ENCODE measurements at places on chromosomes 7 and 10. TPM values are rescaled to one million over a fixed set of nuclear protein-coding genes. Genes with fewer than 3 reads are reported as not detected.

- no peak overlapping the region for H3K4me3 ChIP-seq
- peaks cover 26% of the 10 kb centered on the region for H3K27me3 ChIP-seq
- H3K36me3 ChIP-seq = no peaks in the 10 kb centered on the region
Observed at GRCh38 chr10:22344249-22344648, 1.0 kb upstream of the SPAG6 start.

NPC1L1 gene
- not detected for total RNA-seq

DNA sequence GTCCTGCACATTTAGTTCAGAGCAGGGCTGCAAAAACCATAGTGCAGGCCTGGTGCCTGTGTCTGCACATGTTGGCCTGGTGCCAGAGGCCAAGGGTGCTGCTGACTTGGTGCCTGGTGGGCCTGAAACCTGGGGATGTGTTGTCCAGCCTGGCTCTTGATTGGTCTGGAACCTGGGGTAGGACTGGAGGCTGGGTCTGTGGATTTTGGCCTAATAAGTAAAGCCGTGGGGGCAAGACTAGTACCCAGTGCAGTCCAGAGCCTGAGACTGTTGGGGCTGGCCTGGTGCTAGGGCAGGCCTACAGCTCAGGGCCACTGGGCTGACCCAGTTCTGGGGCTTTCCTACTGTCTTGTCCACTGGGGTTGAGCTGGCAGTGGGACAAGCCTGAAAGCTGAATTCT lies 817.9 kb downstream of the DNAJB9 start:
- no peaks in the 10 kb centered on the region for H3K36me3 ChIP-seq
- no peak for DNase-seq
- H3K4me3 ChIP-seq = no peak overlapping the region
- H3K27ac ChIP-seq = no peak overlapping the region
- no peaks in the 10 kb centered on the region for H3K27me3 ChIP-seq

- no peaks in the 10 kb centered on the region for H3K27me3 ChIP-seq
- no peaks in the 10 kb centered on the region for H3K4me1 ChIP-seq
- no peak overlapping the region for H3K27ac ChIP-seq
- no peak for DNase-seq
- no peaks in the 10 kb centered on the region for H3K36me3 ChIP-seq
Observed at GRCh38 chr7:140655511-140656408, 15.1 kb upstream of the DENND2A start.

CYP2E1 gene
- 1.1 TPM for total RNA-seq

GET4 gene
- total RNA-seq = 90.9 TPM

TMEM168 gene
- total RNA-seq = 0.26 TPM

STEAP1B gene
- 3.3 TPM for total RNA-seq

GRCh38 chr10:60732807-60733516 lies 45.3 kb upstream of the CDK1 start:
- peak overlapping the region; percentile 50 for H3K4me3 ChIP-seq
- H3K4me1 ChIP-seq = peaks cover 7% of the 10 kb centered on the region
- H3K27me3 ChIP-seq = peaks cover 66% of the 10 kb centered on the region
- DNase-seq = no peak

TBXAS1 gene
- total RNA-seq = 4.4 TPM

RNF32 gene
- total RNA-seq = 3.5 TPM

RAB19 gene
- 0.92 TPM for total RNA-seq

C1GALT1 gene
- total RNA-seq = 54.5 TPM

GRCh38 chr10:98555021-98555619 lies 108.4 kb upstream of the HPS1 start:
- no peaks in the 10 kb centered on the region for H3K4me1 ChIP-seq
- H3K36me3 ChIP-seq = no peaks in the 10 kb centered on the region
- no peak overlapping the region for H3K4me3 ChIP-seq
- H3K27me3 ChIP-seq = peaks cover 15% of the 10 kb centered on the region
- no peak overlapping the region for H3K27ac ChIP-seq
- DNase-seq = no peak

DNA sequence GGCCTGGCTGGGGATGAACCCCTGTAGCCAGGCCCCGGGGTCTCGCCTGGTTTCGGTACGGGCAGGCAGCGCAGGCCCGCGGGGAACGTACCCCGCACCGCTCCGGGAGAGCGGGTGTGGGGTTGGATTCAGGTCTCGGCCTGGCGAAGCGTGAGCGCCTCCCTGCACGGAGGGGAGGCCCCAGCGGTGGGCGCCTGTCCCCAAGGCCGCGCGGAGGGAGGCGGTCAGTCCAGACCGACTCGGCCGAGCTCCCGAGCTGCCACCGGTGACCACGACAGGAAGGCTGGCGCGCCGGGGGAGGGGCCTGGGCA lies 378 bp upstream of the INPP5F start:
- H3K4me3 ChIP-seq = peak overlapping the region; percentile 60
- no peaks in the 10 kb centered on the region for H3K36me3 ChIP-seq
- peak overlapping the region; percentile 96 for H3K27ac ChIP-seq
- DNase-seq = no peak
- H3K4me1 ChIP-seq = peaks cover 37% of the 10 kb centered on the region

ZNF503 gene
- total RNA-seq = 10.4 TPM

DNA sequence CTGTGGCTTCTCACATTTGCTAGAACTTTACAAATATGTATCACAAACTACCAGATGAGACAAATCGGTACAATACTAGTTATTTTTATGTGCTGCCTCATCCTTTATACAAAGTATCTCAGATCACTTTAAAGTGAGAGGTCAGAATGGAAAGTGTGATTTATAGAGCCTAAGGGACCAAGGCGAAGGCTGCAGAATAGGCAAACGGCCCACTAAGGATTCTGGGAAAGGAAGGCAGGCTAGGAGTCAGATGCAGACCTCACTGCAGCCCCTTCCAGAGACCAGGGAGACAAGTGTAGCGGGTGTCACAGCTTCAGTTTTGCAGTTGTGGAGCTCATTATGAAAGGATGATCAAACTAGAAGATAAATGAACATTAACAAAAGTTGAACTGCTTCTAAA lies 190.6 kb downstream of the HIBADH start:
- H3K36me3 ChIP-seq = no peaks in the 10 kb centered on the region
- H3K4me3 ChIP-seq = no peak overlapping the region
- no peak overlapping the region for H3K27ac ChIP-seq
- DNase-seq = no peak

- DNase-seq = no peak
- no peaks in the 10 kb centered on the region for H3K36me3 ChIP-seq
- H3K27me3 ChIP-seq = no peaks in the 10 kb centered on the region
Observed at GRCh38 chr10:98331885-98332284, 63.9 kb upstream of the LOXL4 start.

GRCh38 chr7:26398756-26399509 lies 107.3 kb downstream of the SNX10 start:
- no peaks in the 10 kb centered on the region for H3K36me3 ChIP-seq
- H3K27me3 ChIP-seq = peaks cover 9% of the 10 kb centered on the region
- H3K4me1 ChIP-seq = peaks cover 8% of the 10 kb centered on the region
- H3K4me3 ChIP-seq = peak overlapping the region; percentile 49
- H3K27ac ChIP-seq = peak overlapping the region; percentile 60

GRCh38 chr7:12504149-12504548 lies 66.4 kb upstream of the SCIN start:
- no peak overlapping the region for H3K4me3 ChIP-seq
- H3K4me1 ChIP-seq = no peaks in the 10 kb centered on the region
- H3K27ac ChIP-seq = no peak overlapping the region
- no peak for DNase-seq
- no peaks in the 10 kb centered on the region for H3K36me3 ChIP-seq

DNA sequence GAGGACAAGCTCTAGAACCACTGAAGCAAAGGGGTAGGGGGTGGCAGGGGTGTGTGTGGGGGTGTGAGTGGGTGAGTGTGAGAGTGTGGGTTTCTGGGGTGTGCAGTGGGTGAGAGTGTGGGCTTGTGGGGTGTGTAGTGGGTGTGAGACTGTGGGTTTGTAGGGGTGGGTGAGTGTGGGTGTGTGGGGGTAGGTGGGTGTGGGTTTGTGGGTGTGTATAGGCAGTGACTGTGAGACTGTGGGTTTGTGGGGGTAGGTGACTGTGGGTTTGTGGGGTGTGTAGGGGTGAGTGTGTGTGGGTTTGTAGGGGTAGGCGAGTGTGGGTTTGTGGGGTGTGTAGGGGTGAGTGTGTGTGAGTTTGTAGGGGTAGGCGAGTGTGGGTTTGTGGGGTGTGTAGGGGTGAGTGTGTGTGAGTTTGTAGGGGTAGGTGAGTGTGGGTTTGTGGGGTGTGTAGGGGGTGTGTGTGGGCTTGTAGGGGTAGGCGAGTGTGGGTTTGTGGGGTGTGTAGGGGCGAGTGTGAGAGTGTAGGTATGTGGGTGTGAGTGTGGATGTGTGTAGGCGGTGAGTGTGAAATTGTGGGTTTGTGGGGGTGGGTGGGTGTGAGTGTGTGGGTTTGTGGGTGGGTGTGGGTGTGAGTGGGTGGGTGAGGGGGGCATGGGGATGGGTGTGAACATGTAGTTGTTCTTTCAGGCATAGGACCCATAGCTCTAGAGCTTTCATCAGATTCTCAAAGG lies 8.8 kb downstream of the NOS3 start:
- H3K36me3 ChIP-seq = no peaks in the 10 kb centered on the region
- H3K27me3 ChIP-seq = no peaks in the 10 kb centered on the region

GRCh38 chr10:25226775-25227682 lies 52.2 kb downstream of the GPR158 start:
- no peaks in the 10 kb centered on the region for H3K4me1 ChIP-seq
- H3K27ac ChIP-seq = no peak overlapping the region
- no peaks in the 10 kb centered on the region for H3K36me3 ChIP-seq
- H3K27me3 ChIP-seq = no peaks in the 10 kb centered on the region

- peaks cover 81% of the 10 kb centered on the region for H3K4me1 ChIP-seq
- peak overlapping the region; percentile 85 for H3K27ac ChIP-seq
- DNase-seq = no peak
- H3K27me3 ChIP-seq = no peaks in the 10 kb centered on the region
Observed at GRCh38 chr10:95513941-95514392, 47.2 kb downstream of the SORBS1 start.

- H3K36me3 ChIP-seq = no peaks in the 10 kb centered on the region
- peaks cover 6% of the 10 kb centered on the region for H3K4me1 ChIP-seq
- H3K27me3 ChIP-seq = no peaks in the 10 kb centered on the region
- H3K27ac ChIP-seq = no peak overlapping the region
- H3K4me3 ChIP-seq = no peak overlapping the region
Observed at GRCh38 chr7:134648456-134648855, 1.8 kb downstream of the BPGM start.
